Uterus (tissue), 4 donors: ENCODE measurements at places on chromosomes 12 and 14. TPM values are rescaled to one million over a fixed set of nuclear protein-coding genes. Genes with fewer than 3 reads are reported as not detected.

Gene HSP90AA1
- 800 TPM for total RNA-seq

Gene ADAM21
- total RNA-seq, result not detected

Gene OR4K17
- total RNA-seq, result not detected

Gene GPR84
- total RNA-seq, result 0.21 TPM

Gene CCDC198
- total RNA-seq, result 2.8 TPM

Gene CD69
- 3.3 TPM for total RNA-seq

Gene RPL10L
- total RNA-seq, result not detected

Gene KERA
- total RNA-seq, result not detected

Gene HVCN1
- total RNA-seq, result 17.4 TPM

Gene MYBPC1
- total RNA-seq, result 0.73 TPM
